T-helper 2 cell treated with Interferon-gamma antibody and Interleukin-4, amounts not matched to agents 5 μg/mL and 100 μg/mL, for 36 hours (primary cell): ENCODE measurements at places on chromosomes 2 and 18.

GRCh38 chr18:55768255-55768654 lies 180.3 kb upstream of the TCF4 start:
- DNase-seq = no peak

DNA sequence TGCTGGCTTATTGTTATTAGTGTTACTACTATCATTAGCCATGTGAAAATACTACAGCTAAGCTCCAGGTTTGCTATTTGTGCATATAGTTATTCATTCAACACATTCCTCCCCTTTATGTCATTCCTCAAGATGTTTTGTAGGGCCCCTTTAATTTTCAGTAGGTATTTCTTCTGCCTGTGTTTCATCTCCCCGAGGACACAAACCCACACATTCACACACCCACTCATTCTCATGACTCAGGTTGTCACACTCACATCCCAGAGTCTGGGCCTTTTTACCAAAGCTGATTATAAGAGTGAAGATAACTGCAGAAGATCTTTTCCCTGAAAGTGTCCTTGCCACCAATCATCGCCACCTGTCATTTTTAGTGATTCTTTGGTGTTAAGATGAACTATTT lies 68.6 kb upstream of the SPOPL start:
- DNase-seq = no peak

DNA sequence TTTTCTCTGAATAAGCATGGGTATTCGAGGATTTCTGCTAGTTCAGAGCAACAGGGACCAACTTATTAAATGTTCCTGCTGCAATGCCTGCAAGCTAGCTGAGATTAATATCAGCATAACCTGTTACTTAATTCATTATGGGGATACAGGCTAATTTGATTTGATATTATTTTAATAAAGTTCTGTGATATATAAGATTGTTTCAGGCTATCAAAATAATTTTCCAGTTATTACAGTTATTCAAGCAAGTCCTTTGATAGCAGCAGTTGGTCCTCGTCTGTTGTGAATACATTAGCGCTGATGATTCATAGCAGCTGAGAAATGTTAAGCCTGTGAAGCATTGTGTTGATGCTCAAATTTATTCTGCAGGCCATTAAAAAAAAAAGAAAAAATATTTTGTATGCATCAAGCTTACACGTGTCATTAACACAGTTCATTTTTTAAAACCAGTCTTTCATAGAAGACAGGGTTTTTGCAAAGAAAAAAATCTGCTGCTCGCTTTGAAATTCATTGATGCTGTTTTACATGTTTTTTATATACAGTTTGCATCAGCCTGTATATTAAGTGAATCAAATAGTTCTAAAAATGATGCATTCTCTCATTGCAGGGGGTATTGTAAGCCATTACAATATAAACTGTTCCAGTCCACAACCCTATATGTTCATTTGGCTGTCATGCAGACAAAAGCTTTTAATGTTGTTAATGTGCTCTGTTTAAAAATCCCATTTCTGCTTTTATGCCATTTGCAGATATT lies 482.5 kb downstream of the BCL11A start:
- DNase-seq = no peak

DNA sequence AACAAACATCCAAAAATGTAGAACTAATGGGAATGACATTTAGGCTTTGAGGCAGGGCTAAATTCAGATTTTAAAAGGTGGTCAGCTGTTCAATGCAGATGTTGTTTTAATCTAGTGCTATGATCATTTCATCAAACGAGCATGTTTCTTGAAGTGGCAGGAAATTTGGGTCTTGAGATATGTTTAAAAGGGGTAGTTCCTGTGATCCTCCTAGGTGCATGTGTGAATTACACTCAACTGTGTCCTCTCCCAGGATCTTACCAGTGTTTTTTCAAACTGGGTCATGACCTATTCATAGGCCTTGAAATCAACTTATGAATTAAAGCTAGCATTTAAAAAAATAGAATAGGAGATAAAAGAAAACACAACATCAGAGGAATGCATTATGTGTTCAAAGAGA lies 57.4 kb upstream of the ACMSD start:
- no peak for DNase-seq

- DNase-seq = no peak
Measured at GRCh38 chr2:31430439-31431165, 16.1 kb upstream of the XDH start.

DNA sequence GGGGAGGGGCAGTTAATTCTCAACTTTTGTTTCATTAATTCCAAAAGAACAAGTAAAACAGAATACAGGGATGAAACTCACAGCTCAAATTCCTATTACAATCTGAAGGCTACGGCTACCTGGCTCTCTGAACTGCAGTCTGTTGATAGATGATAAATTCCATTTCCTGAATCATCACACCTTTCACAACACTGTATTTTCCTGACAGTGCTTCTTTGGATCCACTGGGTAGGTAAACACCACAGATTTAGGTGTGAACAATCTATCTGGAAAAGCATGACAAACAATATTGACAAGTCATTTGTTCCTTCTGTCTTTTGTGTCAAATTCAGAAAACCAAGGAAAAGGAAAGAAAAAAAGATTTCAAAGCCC lies 843.2 kb downstream of the LRRTM4 start:
- no peak for DNase-seq

GRCh38 chr2:36333350-36334012 lies 22.1 kb upstream of the CRIM1 start:
- DNase-seq = no peak

DNA sequence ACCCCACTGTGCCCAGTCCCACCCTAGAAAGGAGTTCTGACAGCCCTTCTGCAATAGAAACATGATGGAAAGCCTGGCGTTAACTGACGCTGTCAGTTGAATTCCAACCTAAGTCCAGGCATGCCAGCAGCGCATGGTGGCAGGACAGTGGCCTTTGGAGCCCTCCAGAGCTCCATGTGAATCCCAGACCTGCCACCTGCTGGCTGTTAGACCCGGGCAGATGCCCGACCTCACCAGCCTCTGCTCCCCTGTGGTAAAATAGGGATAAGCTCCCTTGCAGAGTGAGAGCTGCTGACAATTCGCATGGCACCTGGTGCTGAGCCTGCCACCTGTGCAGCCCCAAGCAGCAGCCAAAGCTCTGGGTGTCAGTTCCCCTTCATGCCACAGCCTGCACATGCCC lies 138.6 kb downstream of the LOXHD1 start:
- DNase-seq = no peak

GRCh38 chr2:176001281-176001915 lies 669 bp downstream of the LNPK start:
- DNase-seq = peak; percentile 56

- DNase-seq = no peak
Measured at GRCh38 chr2:135798275-135798705, 38.7 kb downstream of the LCT start.

- no peak for DNase-seq
Measured at GRCh38 chr2:176664478-176664877, 395.2 kb downstream of the MTX2 start.

- no peak for DNase-seq
Measured at GRCh38 chr18:39360072-39360471, 1794.5 kb upstream of the CELF4 start.

GRCh38 chr2:164625378-164625971 lies 4.2 kb upstream of the GRB14 start:
- no peak for DNase-seq

DNA sequence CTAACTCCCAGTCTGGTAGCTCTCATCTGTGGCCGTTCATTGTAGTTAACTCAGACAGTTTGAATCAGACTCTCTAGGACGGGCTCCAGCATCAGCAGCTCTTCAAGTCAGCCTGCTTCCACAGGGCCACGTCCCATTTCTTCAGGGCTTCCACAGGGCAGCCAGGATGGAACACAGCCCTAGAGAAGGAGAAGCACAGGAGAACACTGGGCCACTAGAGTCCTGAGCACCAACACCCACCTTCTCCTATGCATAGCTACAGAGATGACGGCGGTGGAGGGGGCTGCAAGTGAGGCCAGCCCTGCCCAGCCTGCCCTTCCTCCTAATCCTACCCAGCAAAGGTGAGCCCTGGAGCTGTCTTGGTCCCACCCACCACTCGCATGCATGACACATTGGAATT lies 10.2 kb upstream of the TEX261 start:
- DNase-seq = no peak

DNA sequence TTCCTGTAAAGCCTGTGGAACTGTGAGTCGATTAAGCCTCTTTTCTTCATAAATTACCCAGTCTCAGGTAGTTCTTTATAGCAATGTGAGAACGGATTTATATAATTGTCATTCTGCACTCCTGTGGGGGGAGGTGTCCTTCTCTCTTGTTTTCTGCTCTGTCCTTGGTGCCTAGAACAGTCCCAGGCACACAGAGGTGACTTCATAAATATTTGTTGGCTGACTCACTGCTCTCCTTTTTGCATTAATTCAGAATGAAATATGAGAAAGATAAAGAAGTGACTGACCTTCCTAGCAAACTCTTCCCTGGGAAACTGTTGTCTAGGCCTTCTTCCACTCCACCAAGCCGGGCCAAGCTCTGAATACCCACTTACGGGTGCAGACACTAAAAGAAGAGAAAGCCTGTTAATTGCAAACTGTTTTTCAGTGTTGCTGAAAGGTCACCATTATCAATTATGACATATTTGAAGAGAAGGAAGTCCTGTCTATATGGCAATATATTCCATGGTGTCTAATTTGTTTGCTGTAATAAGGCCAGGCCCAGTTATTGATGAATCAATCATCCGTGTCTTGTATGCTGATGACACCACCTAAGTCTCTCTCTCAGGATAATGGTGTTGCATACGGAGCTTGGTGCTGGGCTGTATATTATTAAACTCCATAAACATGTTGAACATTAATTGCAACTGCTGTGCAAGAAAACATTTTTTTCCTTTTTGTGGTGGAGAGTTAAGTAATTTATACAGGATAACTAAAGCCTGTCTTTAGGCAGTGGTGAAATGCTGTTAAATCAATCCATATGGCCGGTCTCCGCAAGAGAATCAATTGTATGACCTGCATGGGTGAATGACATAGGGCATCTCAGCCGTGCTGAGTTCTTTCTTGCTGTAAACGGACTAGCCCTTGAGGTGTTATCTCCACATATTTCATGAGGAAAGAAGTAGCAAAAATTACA lies 567.5 kb downstream of the SLC4A3 start:
- DNase-seq = no peak

- no peak for DNase-seq
Measured at GRCh38 chr18:26705757-26706156, 157.4 kb upstream of the KCTD1 start.

DNA sequence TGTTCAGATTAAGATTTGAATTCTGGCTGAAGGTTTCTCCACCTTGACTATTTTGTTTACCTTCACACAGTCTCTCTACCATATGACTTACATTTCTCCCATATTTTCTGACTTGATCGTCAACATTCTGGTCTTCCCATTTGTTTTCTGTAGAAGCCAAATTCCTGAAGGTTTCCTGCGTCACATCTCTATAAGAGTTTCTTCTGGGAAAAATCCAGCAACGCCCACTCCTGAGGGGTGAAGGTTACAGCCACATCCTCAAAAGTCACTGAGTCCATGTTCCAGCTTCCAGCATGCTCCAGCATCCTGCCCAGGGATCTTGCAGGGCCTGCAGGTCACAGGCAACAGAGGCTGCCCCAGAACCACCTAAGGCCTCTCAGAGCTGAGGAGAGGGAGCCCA lies 47.5 kb downstream of the NBEAL1 start:
- DNase-seq = no peak

DNA sequence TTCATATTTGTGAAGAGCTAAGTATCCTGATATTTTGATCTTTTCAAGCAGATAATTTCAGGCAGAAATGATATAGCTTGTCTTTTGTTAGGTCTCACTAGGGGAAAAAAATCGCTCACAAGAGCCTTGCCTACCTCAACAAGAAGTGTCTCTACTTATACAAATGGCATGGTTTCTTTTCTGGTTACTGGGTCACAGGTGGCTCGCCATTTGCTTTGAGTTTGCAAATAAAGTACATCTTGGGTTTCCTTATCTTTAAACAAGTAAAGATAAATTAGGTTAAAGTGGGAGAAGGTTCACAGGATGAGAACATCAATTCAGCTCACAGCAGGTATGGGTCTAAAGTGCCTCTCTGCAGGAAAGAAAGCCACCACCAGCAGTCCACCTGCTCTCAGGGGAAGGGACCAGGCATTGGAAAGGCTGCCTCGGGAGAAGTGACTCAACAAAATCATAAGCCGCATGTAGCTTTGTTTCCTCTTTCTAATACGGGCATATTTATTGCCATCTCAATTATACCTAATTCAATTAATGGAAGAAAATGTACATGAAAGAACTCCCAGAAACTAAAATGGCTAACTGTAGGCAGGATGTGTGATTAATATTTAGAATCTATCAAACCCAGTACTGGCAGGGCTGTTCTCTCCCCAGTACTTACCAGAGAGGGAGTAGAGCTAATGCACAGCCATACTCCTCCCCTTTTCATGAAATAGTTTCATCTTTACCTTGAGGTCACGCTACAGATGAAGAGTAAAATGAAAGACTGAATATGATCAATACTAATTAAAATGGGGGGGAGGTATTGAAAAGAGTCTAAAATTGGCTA lies 28.3 kb downstream of the CDC42EP3 start:
- no peak for DNase-seq

DNA sequence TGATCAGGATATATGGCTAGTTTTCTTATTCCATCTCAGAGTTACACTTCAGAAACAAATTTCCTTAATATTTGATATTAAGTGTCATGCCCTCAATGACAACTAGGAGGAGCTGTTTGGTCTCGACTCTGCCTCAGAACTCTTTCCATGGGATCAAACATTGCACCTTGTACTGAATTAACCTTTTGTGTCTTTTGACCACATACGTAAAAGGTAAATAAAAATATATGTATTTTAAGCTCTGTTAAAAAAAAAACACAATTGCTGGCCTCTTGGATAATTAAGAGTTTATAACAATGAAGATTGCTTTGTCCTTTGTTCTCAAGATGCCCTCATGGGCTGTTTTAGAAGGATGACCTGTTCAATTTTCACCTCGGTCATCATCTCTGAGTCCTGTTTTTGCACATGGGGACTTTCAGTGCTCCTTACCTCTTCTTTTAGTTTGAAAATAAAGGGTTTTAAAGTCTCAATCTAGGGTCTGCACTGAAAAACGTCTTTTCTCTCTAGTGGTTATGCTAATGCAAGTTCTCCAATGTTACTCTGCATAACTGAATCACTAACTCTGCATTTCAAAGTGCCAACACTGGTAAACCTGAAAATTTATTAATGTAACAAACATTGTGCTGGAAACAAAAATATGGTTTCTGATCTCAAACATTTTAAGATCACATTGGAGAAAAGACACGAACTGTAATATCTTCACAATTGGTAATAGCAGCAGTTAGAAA lies 18.8 kb upstream of the FN1 start:
- no peak for DNase-seq

DNA sequence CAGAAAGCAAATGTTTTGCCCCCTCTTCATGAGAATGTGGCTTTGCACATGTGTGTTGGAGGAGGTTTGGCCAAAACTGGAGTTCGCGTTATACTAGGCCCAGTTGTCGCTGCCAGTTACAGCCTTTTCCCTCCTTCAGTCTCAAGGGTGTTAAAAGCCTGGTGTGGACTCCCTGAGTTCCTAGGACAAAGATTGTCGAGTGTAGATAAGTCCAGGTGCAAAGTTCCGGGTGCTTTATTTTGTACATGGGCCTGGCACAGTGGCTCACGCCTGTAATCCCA lies 542 bp upstream of the RNF103 start:
- DNase-seq = no peak

DNA sequence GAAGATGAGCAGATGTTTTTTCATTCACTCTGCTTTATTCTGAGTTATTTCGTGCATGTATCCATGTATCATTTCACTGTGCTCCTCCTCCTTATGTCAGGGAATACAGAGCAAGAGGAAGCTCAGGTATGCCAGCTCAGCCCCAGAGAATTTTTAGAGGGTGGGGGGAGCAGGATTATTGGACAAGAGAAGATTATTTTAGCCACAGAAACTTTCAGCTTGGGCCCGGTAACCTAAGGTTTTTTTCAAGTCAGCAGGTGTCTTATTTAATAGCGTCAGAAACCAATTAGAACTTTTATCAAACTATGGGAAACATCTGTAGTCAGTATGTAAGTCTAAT lies 232.9 kb upstream of the SIX3 start:
- DNase-seq = no peak
